Osteocyte (in vitro differentiated cells): ENCODE measurements at places on chromosomes 2 and 18. TPM values are rescaled to one million over a fixed set of nuclear protein-coding genes. Genes with fewer than 3 reads are reported as not detected.

Gene CYS1
- 5.1 and 5.5 TPM in 2 replicates for total RNA-seq

Gene FRZB
- 46.6 and 47.3 TPM in 2 replicates for total RNA-seq

Gene DSG1
- not detected in 2 replicates for total RNA-seq

Gene PLCD4
- total RNA-seq = 16.7 and 24.7 TPM in 2 replicates

- no peaks in the 10 kb centered on the region for H3K36me3 ChIP-seq
- peaks cover 5% of the 10 kb centered on the region for H3K4me1 ChIP-seq
- DNase-seq = no peak
- no peak overlapping the region for H3K4me3 ChIP-seq
- H3K27ac ChIP-seq = no peak overlapping the region
- no peaks in the 10 kb centered on the region for H3K27me3 ChIP-seq
Observed at GRCh38 chr2:239368321-239368720, 32.5 kb downstream of the HDAC4 start.

GRCh38 chr2:3311601-3312000 lies 66.0 kb downstream of the EIPR1 start:
- no peak for DNase-seq
- peaks cover 8% of the 10 kb centered on the region for H3K4me1 ChIP-seq
- no peak overlapping the region for H3K4me3 ChIP-seq
- H3K27me3 ChIP-seq = no peaks in the 10 kb centered on the region

DNA sequence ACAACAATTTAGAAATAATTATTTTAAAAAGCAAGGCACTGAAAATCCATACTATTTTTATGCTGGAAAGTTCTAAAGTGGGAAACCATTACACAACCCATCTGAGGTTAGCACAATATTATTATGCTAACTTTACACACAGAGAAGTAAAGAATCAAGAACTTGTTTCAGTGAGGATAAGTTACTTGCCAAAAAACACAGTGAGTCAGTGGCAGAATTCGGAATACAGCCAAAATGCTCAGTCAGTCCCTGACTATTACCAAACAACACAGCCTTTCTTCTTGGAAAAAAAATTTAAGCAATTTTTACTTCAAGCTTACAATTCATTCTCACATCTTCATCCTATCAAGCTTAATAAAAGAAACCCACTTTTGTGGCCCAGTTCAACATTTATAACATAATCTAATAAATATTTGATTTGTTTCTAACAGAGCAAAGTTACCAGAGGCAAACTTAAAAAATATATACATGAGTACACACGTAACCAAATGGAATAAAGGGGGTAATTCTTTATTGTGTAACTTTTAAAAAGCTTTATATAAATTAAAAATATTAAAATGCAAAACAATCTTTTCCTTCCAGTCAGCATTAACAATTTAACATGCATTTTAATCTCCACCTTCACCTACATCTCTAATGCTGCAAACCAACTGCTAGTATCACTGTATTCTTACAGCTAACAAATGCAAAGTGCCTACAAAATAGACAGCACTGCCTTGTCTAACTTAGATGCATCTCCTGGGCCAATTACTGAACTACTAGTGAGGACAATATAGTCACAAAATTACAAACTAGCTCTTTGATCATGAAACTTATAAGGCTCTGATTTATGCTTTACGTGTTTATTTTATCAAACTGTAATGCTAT lies 55.2 kb downstream of the CCDC88A start:
- no peaks in the 10 kb centered on the region for H3K27me3 ChIP-seq
- peaks cover 12% of the 10 kb centered on the region for H3K36me3 ChIP-seq
- peaks cover 28% of the 10 kb centered on the region for H3K4me1 ChIP-seq
- no peak for DNase-seq

- no peak for DNase-seq
- H3K4me3 ChIP-seq = no peak overlapping the region
- no peaks in the 10 kb centered on the region for H3K27me3 ChIP-seq
- peaks cover 3% of the 10 kb centered on the region for H3K36me3 ChIP-seq
Observed at GRCh38 chr18:36977121-36977520, 148.2 kb downstream of the KIAA1328 start.

DNA sequence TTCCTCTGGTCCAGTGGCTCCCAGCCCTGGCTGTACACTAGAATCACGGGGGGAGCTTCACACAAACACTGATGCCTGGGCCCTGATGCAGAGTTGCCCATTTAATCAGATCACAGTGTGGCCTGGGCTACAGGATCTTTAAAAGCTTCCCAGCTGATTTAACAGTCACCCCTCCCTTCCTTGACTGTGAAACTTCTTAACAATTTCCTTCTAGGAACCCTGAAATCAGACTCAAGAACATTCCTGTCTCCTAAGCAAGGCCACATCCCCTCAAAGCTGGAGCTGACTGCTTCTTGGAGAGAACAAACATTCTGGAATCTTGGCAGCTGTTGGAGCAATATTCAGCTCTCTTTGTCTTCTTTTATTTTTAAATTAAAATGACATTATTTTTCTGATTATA lies 88.7 kb downstream of the ADD2 start:
- peaks cover 4% of the 10 kb centered on the region for H3K27me3 ChIP-seq
- H3K4me3 ChIP-seq = no peak overlapping the region
- H3K4me1 ChIP-seq = no peaks in the 10 kb centered on the region
- no peak for DNase-seq
- no peak overlapping the region for H3K27ac ChIP-seq

DNA sequence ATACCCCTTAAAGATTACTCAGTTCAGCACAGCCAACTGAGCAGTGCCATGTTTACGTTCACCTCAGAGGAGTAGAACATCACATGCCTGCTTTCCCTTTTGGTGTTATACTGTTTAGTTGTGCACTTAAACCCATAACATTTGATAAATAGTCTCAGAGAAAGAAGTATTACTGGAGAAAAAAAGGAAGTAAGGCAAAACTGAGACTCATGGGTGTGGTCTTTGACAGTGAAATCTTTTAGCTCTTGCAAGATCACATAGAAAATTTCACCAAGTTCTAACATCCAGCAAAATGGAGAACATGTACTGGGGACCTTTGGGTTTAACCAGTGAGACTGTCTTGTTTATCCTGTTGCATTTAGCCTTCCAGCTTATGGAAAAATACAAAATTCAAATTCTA lies 5.6 kb downstream of the TANK start:
- H3K4me3 ChIP-seq = no peak overlapping the region
- peaks cover 25% of the 10 kb centered on the region for H3K36me3 ChIP-seq
- peaks cover 70% of the 10 kb centered on the region for H3K4me1 ChIP-seq
- no peak for DNase-seq
- H3K27me3 ChIP-seq = no peaks in the 10 kb centered on the region

DNA sequence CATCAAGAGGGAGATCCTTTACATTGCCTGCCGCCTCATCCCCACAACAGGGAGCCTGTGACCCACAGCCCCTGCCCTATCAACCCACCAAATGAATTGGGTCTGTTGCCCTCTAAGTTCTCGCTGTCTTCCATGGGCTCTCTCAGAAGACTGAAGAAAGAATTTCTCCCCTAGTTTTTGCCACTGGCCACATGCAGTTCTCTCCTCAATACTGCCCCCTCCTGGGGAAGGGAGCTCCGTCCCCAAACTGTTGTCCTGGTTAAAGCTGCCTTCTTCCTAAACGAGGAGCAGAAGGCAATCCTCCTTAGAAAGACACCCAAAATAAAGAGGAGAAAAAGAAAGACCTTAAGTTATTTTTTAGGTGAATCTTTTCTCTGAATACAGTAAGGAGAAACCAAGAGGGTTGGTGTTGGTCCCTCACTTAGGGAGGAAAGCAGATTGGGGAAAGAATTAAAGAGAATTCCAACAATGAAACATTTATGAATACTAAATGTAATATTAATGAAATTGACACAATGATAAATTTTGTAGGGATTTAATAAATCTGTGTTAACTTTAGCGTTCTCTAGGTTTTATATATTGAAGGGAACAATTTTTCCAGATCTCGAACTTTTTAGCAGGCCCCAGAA lies 31.1 kb upstream of the SATB2 start:
- H3K27ac ChIP-seq = no peak overlapping the region
- no peak overlapping the region for H3K4me3 ChIP-seq
- no peaks in the 10 kb centered on the region for H3K36me3 ChIP-seq
- peaks cover 40% of the 10 kb centered on the region for H3K27me3 ChIP-seq

DNA sequence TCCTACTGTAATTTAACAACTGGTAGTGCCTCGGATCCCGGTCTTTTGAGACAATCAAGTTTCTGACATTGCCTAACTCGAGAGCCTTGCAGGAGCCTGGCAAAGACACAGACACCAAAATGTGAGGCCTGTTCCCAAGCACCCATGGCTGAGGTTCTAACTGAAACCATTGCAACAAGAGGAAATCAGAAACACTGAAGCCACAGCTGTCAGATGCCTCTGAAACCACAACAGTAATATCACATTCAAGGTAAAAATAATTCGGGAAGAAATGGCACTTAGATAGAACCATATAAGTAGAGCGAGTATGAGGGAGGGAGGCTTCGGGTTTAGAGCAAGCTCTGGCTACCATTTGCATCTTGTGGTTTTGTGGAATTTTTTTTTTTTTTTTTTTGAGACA lies 285.9 kb downstream of the FBXO15 start:
- H3K4me3 ChIP-seq = no peak overlapping the region
- peaks cover 10% of the 10 kb centered on the region for H3K27me3 ChIP-seq

- no peak overlapping the region for H3K4me3 ChIP-seq
- H3K27me3 ChIP-seq = peaks cover 50% of the 10 kb centered on the region
- no peaks in the 10 kb centered on the region for H3K4me1 ChIP-seq
Observed at GRCh38 chr2:176468457-176469113, 199.3 kb downstream of the MTX2 start.
